ENCODE measurements at places on chromosomes 5 and 9.
A peak's percentile ranks its signal among the peaks of the same experiment; 100 is the strongest.

- no peak for DNase-seq
Measured at GRCh38 chr5:155915601-155916000, 411.4 kb upstream of the SGCD start.

DNA sequence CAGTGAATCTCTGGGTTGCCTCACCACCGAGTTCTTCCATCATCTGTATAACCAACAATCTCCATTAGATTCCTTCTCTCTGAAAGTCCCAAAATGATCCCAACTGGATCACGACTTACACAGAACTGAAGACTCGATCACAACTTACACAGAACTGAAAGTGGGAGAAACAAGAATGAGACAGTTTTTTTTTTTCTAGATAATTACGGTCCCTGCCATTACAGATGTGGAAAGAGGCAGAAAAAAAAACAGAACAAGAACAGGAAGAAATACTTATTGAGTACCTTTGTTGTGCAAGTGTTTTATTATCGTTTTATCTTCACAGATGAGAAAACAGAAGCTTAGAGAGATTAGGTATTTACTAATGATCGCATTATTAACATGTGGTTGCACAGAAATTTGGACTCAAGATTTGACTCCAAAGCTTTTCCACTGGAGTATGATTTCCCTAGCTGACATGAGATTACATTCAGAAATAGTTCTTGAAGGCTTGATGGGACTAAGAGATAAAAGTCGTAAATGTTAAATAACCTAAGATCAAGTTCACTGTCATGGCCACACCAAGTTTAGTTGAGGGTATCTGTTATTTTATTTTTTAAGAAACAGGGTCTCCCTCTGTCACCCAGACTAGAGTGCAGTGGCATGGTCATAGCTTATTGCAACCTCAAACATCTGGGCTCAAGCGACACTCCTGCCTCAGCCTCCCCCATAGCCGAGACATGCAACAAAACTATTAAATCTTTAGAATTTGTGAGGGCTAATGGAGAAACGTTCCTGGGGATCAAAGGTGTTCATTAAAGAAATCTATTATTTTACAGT is 8.9 kb downstream of the PLK2 start:
- DNase-seq: no peak

- DNase-seq: no peak
Measured at GRCh38 chr9:120885958-120886357, 9.0 kb upstream of the PHF19 start.

DNA sequence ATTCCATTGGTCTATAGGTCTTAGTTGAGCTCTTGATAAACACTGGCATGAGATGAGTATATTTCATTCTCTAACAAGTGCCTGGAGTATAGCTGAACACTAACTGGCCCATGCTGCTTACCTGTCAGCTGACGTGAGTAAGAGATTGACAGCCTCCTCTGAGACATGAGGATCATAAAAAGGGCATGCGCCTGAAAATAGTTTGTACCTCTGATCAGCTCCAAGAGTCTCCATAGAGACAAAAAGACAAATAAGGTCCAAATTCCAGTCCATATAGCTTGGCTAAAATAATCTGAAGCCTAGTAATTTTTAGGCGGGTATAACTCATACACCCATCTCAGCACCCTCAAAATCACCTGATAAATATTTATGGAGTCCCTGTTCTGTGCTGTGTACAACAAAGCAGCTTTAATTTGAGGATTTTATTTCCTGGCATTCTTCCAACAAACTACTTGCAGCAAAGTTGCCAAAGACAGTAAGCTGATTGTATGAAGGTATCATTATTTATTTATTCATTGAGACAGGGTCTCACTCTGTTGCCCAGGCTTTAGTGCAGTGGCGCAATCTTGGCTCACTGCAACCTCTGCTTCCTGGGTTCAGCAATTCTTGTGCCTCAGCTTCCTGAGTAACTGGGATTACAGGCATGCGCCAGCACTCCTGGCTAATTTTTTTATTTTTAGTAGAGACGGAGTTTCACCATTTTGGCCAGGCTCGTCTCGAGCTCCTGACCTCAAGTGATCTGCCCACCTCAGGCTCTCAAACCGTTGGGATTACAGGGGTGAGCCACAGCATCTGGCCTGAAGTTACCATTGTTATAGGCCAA is 16.2 kb upstream of the FSD1L start:
- DNase-seq: no peak

DNA sequence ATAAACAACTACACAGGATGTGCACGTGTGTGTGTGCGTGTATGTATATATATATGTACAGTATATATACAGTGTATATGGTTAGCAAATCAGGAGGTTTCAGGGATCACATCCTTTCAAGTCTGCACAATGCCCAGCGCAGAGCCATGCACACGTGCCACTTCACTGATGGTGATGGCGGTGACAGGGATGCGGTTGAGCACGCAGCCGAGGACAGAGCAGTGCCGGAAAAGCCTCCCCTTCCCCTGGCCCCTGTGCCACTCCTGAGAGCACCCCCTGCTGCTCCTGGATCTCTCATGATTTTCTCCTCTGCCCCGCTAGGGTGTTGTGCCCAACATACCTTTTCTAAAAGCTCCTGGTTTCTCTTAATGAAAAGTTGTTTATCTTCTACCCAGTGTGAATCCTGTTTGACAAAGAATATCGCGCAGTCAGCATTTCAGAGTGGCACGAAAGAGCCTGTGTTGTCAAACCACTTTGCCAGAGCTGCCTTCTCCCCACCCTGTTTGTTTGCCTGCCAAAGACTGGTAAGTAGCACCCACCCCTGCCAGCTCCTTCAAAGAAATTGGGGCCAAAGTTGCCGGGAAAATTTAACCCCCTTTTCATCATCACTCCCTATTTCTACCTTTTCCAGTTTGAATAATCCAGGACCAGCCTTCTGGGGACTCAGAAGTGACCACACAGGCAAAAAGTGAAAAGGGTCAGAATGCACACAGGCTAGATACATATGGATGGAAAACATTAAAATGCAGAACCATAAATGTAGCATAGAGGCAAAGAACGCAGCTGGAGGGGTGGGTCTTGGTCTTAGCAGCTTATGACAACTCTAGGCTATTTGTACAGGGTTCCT is 126.2 kb upstream of the DPYSL3 start:
- no peak for DNase-seq

DNA sequence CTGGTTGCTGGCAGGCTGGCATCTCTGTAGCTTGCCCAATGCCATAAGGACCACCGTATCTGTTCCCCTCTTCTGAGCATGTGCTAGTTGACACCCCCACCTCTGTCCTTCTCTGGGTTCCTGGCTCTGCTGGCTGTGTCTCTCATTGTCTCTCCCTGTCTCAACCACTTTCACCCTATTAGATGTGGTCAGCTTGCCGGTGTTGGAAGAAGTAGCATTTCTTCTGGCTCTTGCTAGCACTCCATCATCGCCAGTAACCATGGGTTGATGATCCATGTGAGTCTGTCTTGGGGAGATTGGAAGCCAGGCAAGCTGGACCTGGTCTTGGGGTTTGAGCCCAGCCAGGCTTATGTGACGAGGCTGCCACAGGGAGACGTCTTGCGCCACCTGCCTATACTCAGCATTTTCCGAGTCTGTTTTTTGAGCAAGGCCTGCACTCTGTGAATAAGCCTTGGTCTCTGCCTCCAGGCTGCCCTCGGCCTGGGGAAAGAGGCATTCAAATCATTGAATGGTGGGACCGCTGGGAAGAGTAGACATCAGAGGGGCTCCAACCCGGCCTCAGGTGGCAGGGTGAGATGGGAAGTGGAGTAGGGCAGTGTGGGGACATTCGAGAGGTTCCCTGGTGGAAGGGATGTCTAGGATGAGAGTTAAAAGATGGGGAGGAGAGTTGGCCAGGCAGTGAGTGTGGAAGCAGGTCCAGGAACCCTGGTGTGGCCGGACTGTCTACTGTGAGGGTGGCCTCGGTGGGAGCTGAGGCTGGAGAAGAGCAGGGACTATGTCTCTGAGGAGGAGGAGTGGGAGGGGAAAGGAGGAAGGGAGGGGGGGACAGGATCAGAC is 74.3 kb downstream of the ZNF618 start:
- no peak for DNase-seq

- DNase-seq: peak; percentile 29
Measured at GRCh38 chr5:172274951-172275753, 8.4 kb downstream of the UBTD2 start.

- no peak for DNase-seq
Measured at GRCh38 chr5:39219437-39219836, at the start of gene FYB1. FYB1 (minus strand) TSS chr5:39219563; CDS start chr5:39202960, 16,603 bp downstream.

DNA sequence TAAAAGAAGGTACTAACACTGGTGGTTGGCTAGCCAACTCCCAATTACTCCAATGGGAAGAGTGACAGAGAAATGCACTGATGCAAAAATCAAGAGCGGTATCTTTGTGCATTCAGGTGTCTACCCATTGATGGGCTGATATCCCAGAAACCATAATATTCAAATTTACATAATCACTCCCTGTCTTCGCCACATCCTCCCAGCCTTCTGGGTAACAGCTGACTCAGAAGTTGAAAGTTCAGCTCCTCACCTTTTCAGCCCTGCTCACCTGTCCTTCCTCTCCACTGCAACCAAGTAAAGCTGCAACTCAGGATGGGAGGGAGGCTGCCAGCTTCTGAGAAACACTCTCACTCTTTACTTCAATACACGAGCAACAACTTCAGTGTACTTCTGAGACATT is 6.9 kb downstream of the SUSD1 start:
- no peak for DNase-seq

- no peak for DNase-seq
Measured at GRCh38 chr5:36965179-36965578, 88.6 kb downstream of the NIPBL start.

DNA sequence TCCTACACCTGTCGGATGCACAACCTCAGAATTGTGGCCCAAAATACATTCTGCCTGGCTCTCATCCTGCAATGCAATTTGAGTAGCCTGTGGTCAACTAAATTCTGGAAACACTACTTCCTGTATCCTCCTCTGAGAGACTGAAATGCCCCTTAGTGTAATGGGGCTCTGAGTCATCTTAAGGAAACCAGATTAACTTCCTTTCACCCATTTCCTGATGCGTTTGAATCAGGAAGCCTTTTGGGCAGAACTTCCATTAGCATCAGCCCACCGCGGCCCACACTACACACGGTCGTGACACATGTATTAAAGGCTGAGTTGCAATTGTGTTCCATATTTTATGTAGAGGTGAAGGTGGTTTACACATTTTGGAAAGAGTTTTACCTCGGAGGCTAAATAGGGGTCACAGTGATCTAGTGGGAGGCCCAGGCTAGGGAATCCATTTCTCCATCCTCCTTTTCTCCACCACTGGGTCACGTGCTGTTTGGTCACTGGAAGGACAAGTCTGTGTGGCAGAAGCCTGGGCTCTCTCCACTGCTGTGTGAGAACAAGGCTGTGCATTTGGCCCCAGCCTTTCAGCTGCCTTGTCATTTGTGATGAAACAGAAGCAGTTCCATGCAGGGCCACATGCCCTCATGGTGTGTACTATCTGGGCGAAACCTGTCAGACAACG is 55.9 kb downstream of the DAP start:
- DNase-seq: no peak

GRCh38 chr9:5557606-5558587 is 47.6 kb downstream of the PDCD1LG2 start:
- DNase-seq: peak; percentile 43

GRCh38 chr5:43352131-43352530 is 38.9 kb upstream of the HMGCS1 start:
- DNase-seq: no peak

DNA sequence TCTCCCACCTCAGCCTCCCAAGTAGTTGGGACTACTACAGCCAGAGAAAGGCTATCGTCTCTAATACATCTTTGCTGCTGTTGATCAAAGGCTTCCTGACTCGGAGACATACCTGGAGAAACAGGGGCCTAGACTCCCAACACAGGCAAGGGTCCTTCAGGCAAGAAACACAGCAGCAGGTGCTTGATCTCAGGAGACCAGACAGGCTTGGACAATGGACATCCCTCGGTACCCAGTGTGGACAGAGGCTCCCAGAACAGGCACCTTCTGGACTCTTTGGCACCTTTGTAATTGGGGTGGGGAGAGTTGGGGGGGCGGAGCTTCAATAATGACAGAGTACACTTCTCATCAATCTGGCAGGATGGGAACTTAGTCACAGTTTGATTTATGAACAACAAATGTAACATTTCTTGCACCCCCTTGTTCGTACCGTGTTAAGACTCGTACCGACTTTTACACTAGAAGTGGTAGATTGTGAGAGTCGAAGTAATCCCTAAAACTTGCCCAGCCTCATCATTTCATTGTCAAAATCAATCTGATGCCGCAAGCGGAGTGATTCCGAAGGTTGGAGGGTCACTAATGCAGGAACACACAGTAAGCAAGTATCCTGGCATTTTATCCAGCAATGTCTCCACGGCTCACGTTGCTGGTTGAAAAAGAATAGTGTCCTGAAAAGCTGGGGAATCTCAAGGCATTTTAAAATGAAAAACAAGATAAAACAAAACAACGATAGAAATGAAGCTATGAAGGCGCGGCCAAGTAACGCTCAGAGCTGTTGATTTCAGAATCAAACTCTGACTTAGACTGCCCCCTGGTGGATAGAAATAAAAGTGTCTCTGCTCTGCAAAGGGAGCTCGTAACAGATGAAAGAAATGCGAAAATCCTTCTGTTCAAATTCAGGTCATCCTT is 46.4 kb upstream of the STK32A start:
- DNase-seq: peak; percentile 3

GRCh38 chr5:158914008-158915000 is 185.4 kb downstream of the EBF1 start:
- no peak for DNase-seq

GRCh38 chr5:56064984-56065383 is 70.2 kb upstream of the IL6ST start:
- DNase-seq: no peak

- no peak for DNase-seq
Measured at GRCh38 chr5:41641621-41642020, 131.2 kb upstream of the PLCXD3 start.

- no peak for DNase-seq
Measured at GRCh38 chr5:1661831-1662558, 137.6 kb downstream of the MRPL36 start.

DNA sequence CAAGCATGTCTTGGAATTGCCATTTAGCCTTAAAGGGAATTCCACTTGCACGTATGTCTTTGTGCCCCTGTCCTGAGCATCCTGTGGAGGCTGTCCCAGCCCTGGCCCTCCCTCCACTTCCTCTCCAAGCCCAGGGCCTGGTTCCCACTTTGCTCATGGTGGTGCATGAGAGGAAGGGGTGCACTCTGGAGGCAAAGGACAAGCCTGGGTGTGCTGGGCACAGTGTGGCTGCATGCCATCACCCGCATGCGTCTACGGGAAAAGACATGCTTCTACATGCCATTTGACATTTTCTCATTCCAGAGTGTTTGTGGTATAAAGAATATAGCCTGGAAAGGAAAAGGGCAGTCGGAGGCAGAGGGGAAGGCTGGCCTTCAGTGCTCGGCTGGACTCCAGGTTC is 7.2 kb upstream of the IRX2 start:
- no peak for DNase-seq

DNA sequence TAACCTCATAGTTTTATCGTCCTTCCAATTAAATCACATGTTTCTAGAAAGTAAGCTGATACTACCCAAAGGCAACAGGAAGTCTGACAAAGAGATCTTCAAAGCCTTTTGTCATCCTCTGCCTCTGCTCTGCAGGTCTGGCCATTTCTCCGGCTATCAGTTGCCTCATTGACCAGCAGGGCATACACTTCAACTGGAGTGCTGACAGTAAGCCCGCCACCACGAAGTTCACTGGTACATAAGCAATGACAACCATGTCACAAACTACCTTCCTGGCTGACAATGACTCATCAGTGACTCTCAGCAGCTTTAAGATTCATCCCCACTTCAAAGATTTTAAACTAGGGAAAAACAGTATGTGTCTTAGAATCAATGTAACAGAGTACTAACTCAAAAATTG is 20.6 kb downstream of the SPTLC1 start:
- no peak for DNase-seq
